ENCODE measurements at places on chromosomes 5 and 9.

- no peak for DNase-seq
Measured at GRCh38 chr9:16825331-16825725, 45.1 kb downstream of the BNC2 start.

- DNase-seq: no peak
Measured at GRCh38 chr5:173242079-173242478, 7.1 kb upstream of the NKX2-5 start.

DNA sequence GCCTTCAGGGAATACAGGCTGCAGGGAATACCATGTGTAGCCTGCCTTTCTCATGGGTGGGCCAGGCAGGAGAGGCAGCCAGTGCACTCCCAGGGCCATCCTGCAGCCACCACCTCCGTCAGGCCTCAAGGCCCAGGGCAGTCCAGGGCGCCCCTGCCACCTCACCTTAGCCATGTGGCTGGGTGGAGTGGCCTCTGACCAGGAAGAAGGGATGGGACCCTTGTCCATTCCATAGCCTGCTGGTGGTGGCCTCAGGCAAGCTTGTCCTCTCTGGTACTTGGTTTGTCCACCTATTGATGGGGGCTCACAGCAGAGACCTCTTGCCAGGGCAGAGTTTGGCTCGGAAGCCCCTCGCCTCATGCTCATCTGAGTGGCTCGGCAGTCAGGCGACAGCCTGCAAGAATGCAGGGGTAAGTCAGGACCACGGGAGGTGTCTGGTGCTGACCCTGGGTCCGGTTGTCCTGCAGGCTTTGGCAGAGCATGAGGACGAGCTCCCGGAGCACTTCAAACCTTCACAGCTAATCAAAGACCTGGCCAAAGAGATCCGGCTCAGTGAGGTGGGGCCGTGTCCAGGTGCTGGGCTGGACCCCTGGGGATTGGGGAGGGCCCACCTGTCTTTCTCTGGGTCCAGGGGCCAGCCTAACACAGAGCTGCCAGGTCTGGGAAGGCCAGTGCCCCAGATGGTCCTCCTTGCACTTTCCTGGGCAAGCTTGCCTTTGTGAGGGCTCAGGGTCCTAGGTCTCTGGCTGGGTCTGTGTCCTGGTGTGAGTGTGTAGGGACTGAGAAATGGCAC lies 82.9 kb downstream of the PHF2 start:
- DNase-seq: no peak

GRCh38 chr9:109887079-109887478 lies 107.1 kb downstream of the PALM2AKAP2 start:
- DNase-seq: no peak

- no peak for DNase-seq
Measured at GRCh38 chr5:176897263-176897662, 1.9 kb downstream of the HK3 start.

DNA sequence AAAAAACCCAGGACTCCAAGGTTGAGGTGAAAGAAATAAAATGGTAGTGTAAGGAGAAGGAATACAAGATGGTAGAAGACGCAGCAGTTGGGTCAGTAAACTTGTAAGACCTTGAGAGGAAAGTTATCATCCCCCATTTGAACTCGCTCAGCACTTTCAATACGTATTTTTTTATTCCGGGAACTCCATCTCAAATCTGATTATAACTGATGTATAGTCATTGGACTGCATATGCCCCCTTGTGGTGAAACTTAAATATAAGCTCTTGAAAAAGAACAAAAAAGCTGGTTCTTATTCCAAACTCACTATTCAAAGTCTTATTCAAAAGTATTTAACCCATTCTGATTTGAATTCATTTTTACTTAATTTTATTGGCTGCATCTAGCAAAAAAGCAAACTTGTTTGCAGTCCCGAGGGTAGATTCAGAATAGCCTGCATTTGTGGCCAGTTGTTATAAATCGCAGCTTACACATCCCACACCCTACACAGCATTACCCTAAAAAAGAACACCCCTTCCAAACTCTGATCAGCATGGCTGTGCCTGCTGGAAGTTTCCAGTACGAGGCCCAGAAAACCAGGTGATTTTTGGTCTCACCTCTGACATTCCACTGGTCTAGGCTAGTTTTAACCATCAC lies 118.0 kb downstream of the ESM1 start:
- DNase-seq: no peak

GRCh38 chr5:44695259-44695658 lies 113.5 kb upstream of the MRPS30 start:
- DNase-seq: no peak

DNA sequence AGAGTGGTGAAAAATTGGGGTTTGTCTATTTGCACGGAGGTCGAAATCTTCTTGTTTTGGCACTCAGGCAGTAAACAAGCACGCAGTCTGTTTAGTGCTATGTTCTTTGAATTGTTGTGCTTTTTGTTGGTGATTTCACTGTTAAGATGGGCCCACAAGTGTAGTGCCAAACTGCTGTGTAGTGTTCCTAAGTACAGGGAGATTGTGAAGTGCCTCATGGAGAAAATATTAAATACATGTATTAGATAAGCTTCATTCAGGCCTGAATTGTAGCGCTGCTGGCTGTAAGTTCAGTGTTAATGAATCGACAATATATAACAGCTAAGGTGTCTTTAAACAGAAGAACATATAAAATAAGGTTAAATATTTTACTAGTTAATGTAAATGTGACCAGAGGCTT lies 17.3 kb downstream of the SREK1 start:
- DNase-seq: no peak

DNA sequence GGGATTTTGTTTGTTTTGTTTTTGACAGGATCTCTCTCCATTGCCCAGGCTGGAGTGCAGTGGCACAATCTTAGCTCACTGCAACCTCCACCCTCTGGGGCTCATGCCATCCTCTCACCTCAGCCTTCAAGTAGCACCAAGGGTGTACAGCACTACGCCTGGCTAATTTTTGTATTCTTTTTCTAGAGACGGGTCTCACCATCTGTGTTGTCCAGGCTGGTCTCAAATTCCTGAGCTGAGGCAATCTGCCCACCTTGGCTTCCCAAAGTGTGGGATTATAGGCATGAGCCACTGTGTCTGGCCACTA lies 7.3 kb downstream of the GCNT1 start:
- no peak for DNase-seq

- peak; percentile 47 for DNase-seq
Measured at GRCh38 chr5:115601701-115602590, at the start of gene TICAM2. TICAM2 (minus strand) TSS chr5:115602479; CDS start chr5:115581256, 21,223 bp downstream.

DNA sequence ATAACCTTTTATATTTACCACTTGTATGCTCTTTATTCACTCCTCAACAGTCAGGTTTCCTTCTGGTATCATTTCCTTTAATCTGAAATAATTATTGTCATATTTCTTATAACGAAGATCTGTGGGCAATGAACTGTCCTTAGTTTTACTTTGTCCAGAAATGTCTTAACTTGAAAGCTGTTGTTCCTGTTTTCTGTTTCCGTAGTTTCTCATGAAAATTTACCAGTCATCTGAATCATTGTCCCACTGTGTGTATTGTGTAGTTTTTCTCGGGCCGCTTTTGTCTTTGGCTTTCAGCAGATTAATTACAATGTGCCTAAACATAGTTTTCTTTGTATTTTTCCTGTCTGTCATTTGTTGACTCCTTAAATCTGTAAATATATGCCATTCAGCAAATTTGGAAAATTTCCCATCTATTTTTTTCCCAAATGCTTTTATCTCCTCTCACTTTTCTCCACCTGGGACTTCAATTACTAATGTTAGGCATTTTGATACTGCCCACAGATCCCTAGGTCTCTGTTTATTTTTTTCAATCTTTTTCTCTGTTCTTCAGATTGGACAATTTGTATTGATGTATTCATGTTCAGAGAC lies 74.9 kb downstream of the PDE8B start:
- DNase-seq: no peak

- DNase-seq: no peak
Measured at GRCh38 chr5:54959673-54960418, 25.5 kb downstream of the ESM1 start.

GRCh38 chr9:127869310-127870152 lies 7.9 kb downstream of the AK1 start:
- DNase-seq: peak; percentile 74

DNA sequence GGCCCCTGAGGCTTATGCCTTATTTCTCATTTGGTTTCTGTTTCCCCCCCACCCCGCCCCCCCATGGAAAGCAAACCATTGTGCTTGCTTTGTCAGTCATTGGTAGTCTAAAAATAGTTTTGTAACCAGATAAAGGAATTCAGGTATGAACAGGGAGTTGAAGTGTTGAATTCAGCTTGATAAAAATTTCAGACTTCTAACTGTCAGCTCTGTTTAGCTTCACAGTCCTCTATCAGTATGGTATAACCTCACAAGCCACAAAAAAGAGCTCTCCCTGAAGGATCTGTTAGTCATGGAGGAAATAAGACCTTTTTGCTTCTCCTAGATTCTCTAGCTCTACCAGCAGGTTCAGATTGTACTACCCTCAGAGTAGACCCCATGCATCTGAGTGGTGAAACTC lies 378.1 kb downstream of the TMEM38B start:
- no peak for DNase-seq

GRCh38 chr5:83450183-83450966 lies 21.2 kb upstream of the VCAN start:
- DNase-seq: no peak

DNA sequence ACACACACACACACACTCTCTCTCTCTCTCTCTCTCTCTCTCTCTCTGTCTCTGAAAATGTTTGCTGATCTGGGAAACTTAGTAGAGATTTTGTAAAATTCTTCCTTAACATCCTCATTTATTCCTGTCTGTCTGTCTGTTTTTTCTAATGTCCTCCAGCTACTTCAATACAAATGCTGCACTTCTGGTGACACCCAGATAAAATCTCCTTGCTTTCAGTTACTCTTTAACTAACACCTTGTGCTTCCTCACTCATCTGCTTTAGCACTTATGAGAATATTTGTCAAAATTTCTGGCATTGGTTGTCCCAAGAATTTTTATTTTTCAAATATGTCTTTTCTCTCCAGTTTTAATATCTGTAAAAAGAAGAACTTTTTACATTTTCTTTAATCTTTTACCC lies 35.0 kb upstream of the ARRDC3 start:
- no peak for DNase-seq

DNA sequence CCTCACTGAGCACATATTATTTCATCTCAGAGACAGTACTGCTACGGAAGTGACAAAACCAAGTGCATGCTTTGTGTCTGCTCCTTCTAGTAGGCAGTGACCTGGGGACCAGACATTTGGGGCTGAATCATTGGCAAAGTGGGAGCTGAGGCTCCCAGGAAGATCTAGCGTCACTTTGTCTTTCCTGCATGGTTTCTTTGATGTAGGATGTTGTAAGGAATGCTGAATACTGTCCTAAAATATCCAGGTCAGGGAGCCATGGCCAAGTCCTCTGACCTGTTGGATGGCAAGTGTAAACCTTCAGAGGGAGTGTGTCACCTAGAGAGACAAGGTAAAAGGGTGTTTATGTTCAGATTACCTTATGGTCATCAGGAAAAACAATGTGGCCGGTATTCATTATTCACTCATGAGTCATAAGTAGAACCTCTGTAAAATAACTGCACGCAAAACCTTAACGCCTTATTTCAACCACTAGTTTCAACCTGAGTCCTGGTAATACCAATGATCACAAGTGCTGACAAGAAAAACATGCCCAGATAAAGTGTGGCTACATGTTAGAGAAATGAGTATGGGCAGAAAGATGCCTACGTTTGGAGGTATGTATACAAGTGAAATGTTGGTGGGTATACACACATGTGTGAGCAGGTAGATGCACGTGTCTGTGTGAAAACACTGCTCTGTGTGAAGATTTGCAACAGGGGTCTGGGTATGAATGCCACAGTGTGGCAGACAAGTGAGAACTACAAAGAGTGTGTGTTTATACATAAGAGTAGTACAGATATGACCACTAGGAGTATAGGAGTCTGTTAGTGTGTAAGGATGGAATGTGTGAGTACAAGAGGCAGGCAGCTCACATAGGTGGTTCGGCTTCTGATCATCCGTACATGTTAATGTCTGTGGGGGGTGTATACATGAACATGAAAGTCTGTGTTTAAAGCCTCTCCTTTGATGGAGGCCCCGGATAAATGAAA lies 263.9 kb downstream of the SPOCK1 start:
- no peak for DNase-seq

DNA sequence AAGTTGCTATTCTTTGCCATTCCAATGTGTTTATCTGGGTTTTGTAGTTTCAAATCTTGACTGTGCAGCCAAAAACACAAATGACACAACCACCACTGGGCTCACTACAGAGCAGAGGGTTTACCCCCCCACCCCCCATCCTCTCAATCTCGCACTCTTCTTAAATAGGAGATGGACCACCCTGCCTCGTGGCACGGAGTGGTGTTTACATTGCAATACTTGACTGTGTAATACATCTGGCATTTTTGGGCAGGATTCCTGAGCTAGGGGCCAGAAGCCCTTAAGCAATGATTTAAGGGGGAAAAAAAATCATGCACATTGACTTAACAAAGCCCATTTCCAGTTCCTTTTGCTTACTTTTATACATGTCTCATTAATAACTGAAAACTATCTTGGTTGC lies 19.0 kb downstream of the PTCH1 start:
- no peak for DNase-seq

DNA sequence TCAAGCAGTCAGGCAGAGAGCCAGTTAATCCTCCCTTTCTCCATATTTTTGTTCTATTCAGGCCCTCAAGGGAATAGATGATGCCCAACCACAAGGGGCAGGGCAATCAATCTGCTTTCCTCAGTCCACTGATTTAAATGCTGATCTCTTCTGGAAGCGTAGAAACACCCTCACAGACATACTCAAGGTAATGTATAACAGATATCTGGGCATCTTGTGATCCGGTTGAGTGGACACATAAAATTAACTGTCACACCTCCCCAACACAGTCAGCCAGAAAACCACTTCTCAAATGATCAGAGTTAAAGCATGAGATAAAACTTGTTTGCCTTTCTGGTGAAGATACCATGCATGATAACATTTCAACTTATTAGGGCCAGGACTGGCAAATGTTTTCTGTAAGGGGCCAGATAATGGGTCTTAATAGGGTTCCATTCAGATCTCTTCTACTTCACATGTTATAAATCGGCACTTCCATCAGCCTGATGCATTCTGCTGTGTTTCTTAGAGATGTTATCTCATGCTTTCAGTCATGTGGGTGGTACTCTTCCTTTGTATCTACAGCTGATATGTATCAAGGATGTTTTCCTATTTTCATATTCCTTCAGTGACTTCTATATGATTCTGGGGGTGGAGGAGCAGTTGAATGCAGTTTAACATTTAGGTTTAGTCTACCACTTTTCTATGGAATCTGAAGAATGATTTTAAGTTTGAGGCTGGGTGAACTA lies 58.9 kb upstream of the CNTLN start:
- DNase-seq: no peak

DNA sequence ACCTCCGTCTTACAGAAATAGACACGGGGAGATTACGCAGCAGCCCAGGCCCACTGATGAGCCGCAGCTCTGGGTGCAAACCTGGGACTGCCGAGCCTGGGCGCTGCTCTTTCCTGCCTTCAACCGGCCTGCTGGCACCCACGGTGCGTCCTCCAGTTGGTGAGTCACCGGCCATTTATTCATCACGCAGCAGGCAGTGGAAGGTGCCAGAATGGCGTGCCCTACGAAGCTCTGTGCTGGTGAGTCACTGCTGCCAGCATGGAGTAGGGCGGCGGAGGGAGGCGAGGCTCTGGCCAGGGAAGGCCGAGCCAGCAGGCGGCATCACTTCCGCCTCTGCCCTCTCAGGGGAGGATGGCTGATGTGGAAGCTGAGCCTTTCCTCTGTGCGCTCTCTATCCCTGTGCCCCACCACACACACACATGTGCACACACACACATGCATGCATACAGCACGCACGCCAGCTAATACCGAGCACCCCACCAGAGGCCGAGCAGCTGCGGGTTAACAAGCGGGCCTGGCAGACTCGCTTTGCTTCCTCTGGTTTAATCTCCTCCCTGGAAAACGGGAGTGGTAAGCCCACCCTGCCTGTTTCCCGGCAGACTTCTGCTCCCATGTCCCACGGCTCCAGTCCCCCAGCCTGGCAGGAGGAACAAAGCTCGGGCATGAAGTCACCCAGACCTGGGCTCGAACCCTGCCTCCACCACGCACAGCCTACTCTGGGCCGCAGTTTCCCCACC lies 39.2 kb downstream of the OLFM1 start:
- DNase-seq: peak; percentile 77

Data from substantia nigra (tissue), 51 donors.